SK-MEL-5 (cell line): ENCODE measurements at places on chromosomes 11 and 22. TPM values are rescaled to one million over a fixed set of nuclear protein-coding genes. Genes with fewer than 3 reads are reported as not detected.

- no peak for DNase-seq
Measured at GRCh38 chr11:64322925-64323260, 5.0 kb downstream of the PRDX5 start.

GRCh38 chr22:30392661-30393321 lies 4.0 kb upstream of the SEC14L2 start:
- DNase-seq, result no peak

DNA sequence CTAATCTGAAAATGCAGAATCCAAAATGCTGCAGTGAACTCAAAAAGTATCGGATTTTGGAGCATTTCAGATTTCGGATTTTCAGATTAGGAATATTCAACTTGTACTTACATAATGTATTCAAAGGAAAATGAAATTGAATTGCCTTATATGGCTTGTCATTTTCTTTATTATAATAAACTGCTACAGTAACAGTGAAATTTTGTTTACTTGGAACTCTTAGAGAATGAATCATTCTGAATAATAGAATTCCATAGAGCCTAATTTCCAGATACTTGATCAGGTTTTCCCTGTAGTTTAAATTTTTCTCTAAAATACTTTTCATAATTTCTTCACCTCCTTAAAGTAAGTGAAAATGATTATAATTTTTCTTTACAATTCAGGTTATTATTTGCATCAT lies 17.3 kb downstream of the TTC17 start:
- DNase-seq, result no peak

- DNase-seq, result no peak
Measured at GRCh38 chr11:130548491-130548833, 100.0 kb downstream of the ADAMTS15 start.

- DNase-seq, result no peak
Measured at GRCh38 chr11:7749456-7749855, 43.2 kb upstream of the OVCH2 start.

- no peak for DNase-seq
Measured at GRCh38 chr11:92967178-92967577, 2.3 kb upstream of the MTNR1B start.

- no peak for DNase-seq
Measured at GRCh38 chr11:134745456-134745855, 333.4 kb upstream of the B3GAT1 start.

- DNase-seq, result no peak
Measured at GRCh38 chr11:34609850-34610249, 11.0 kb upstream of the EHF start.

GRCh38 chr11:123577081-123577598 lies 77.3 kb downstream of the SCN3B start:
- DNase-seq, result peak; percentile 45

GRCh38 chr11:12981676-12982522 lies 27.2 kb upstream of the RASSF10 start:
- no peak for DNase-seq

- DNase-seq, result no peak
Measured at GRCh38 chr11:2821891-2822290, 63.7 kb downstream of the CDKN1C start.

DNA sequence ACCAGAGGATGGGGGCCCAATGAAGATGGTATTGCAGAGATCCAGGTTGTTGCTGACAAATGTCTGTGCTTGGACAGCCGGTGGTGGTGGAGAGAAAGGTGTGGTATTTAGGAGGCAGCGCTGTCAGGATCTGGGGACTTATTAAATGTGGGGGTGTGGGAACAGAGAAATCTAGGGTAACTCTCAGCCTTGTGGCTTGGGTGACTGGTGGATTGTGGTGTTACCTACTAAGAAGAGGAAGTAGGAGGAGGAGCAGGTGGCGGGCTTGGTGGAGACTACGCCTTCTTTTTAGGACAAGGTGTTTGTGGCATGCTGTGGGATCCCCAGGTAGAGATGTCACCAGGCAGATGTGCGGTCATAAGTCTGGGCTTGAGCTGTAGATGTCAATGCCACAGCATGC lies 144.0 kb downstream of the GRIK4 start:
- DNase-seq, result no peak

DNA sequence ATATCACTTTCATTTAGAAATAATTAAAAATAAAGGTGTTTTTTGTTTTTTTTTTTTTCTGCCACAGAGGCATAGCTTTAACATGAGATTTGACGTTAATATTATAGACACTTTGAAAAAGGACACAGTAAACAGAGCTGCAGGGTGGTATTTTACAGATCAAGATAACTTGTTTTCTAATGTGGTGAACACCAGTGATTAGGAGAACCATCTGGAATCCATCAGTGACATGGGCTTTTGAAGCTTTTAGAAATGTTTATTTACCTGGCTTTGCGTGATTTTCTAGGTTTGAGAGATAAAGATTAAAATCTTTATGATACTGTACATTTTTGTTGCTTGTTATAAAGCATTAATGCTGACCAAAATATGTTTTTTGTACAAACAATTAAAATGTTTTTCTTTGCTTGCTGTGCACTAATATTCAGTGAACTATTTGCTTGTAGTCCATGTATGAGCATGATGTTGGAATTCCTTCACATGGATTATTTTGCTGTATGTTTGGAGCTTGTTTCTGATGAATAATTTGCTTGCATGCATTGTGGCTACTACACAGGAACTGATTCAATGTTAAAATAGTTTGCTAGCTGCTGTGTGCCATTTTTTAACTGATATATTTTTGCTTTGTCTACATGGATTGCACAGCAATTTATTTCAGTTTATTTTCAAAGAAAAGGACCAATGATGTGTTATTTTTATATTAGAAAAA lies 352.1 kb upstream of the NARS2 start:
- no peak for DNase-seq

GRCh38 chr11:118918128-118918685 lies 7.5 kb downstream of the BCL9L start:
- peak; percentile 38 for DNase-seq

DNA sequence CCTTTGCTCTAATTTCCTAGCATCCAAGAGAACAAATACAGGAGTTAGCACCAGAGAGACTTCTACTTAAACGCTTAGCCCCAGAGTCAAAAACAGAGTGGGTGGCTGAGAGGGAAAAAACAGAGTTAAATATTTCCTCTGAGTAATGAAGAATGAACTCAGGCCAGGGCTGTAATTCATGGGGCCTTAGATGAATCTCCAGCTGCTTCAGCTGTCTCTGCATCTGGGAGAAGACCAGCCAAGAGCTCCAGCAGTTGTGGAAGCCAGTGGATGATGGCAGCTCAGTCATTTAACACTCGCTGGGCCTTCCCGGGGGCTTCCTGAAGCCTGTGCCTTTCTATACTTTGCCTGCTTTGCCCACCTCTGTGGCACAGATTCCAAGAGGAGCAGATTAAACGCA lies 5.7 kb upstream of the ADAMTS15 start:
- DNase-seq, result no peak

GRCh38 chr11:92436034-92436920 lies 211.7 kb downstream of the FAT3 start:
- DNase-seq, result no peak

DNA sequence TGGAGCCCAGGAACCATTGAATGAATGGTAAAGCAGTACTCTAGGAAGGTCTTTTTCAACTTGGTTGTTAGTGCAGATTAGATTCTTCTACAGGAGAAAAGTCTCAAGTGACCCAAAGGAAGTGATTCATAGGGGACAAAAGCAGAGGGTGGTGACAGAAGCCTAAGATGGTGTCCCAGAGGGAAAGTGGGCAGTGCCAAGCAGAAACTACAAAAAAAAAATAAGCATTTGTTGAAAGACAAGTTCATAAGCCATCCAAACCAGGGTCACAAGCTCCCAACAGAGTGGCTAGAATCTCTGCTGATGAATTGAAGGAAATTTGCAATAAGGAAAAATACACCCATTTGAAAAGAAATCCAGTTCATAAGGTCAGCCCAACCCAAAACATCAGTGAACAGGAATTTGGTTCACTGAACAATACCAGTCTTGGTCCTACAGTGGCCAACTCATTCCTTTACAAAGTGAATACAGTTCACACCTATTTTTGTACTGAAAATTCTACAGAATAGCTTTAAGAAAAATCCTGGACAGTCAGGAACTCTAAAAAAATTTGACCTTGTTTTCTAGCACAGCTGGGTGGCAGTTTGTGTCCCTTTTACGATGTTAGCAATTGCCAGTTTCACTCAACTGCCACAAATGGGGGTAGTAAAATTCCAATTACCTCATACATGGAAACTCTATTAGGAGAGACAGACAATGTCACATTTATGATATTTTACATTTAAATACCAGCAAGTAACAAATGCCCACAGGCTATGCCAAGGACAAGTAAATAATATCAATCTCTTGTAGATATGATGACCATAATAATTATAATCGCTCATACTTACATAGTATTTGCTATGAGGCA lies 21.6 kb upstream of the NUP160 start:
- DNase-seq, result no peak

- DNase-seq, result peak; percentile 62
Measured at GRCh38 chr11:94504689-94505293, 7.5 kb upstream of the C11orf97 start.

- DNase-seq, result peak; percentile 28
Measured at GRCh38 chr22:26086359-26086758, 82.9 kb upstream of the SEZ6L start.

DNA sequence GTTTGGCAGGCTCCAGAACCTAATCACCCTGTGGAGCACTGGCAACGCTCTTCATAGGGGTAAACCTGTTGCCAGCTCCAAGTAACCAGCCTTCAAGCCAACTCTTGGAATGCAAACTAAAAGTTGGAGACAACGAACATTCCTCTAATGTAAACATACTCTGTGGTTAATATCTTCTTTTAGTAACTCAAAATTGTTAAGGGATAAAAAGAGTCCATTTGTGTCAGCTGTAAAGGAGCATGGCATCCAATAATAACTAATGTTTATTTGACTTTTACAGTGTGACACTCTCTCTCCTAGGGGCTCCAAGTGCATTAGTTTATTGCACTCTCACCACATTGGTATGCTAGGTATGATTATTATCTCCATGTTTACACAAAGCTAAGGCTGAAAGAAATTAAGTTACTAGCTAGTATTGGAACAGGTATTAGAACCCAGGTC lies 31.0 kb upstream of the AMOTL1 start:
- no peak for DNase-seq

DNA sequence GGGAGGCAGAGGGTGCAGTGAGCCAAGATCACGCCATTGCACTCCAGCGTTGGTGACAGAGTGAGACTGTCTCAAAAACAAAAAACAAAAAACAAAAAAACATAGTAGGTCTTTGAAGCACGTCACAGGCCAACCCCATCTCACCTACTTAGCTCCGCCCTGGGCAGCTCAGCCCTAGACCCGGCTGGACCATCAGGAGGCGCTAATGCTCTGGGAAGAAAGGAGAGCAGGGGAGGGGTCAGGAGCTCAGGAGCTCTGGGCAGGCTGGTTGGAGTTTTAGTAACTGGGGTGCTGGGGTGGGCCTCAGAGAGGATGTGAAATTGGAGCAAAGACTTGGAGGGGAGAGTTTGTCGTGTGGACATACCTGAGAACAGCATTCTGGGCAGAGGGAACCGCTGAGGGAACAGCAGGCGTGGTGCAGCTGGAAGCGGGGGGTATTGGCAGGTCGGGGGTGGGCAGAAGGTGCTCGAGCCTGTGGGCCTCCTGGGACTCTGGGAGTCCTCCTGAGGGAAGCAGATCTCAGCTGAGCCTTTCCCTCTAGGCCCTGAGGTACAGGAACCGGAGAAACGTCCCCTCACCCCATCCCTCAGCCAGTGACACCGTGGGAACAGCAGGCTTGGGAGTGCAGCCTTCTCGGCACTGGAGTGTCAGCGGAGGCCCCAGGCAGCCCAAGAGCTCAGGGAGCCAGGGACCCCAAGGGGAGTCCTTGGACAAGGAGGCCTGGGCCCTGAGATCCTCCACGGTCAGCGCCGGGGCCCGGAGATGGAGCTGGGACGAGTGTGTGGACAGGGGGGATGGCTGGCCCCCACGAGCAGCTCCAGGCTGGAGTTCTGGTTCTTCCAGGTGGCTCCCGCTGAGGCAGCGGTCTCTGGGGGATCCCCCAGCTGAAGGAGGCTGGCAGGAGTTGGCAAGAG lies 2.2 kb upstream of the RPS6KA4 start:
- DNase-seq, result peak; percentile 84

DNA sequence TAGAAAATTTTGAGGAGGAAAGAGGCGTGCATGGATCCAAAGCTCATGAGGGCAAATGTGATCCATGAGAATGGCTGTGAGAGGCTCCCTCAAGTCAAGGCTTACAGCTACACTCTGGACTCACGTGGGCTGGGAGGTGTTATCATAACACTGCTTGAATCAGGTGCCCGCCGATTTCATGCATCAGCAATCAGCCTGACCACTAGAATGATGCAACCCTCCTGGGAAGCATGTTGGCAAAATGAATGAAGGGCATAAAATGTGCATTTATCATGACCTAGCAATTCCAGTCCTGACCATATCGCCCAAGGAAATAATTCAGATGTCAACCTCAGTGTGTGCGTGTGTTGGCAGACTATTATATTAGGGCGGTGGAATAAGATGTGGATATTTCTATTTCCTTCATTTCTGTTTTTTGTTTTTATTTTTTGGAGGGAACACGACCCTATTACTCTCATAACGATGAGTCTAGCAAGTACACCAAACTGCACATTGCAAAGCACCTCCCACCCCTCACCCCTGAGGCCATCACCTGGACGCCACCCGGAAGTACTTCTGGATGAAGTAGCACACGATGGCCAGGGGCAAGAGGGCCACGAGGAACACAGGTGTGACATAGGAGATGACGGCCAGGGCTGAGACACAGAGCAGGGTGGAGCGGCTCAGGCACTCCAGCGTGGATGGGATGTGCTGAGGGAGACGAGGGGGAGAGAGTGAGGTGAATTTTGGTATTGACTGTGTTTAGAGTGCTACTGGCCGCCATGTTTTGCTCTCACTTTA lies 15.7 kb upstream of the KCNJ11 start:
- DNase-seq, result peak; percentile 22

- no peak for DNase-seq
Measured at GRCh38 chr11:86243396-86243795, 1.2 kb upstream of the EED start.

DNA sequence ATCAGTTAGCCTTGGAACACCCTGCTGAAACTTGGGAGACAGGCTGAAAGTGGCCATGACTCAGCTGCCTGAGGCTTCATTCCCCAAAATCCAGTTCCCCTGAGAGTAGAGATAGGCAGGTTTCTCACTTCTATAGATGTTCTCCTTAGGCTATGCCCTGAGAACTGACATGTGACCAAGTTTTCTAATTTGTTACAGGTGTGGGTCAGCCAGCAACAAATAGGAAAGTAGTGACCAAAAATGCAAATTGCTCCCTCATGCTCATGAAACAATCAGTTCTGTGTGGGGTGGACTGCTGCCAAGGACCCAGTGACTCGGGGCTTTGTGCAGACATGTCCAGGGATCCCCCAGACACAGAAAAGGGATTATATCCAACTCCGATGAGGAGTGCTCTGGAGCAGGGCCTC lies 7.3 kb upstream of the CCDC15 start:
- DNase-seq, result peak; percentile 12

- DNase-seq, result no peak
Measured at GRCh38 chr11:37352485-37352884, 754.4 kb upstream of the RAG2 start.

The POU2AF2 gene
- not detected in 2 replicates for total RNA-seq

The DCHS1 gene
- total RNA-seq, result 0.11 and 0.19 TPM in 2 replicates

The XKR3 gene
- 1.9 and 2.8 TPM in 2 replicates for total RNA-seq

The RAB30 gene
- total RNA-seq, result 3.6 and 4.7 TPM in 2 replicates

The PELI3 gene
- total RNA-seq, result 7.4 and 8.1 TPM in 2 replicates

The POLR3H gene
- total RNA-seq, result 20.0 and 23.9 TPM in 2 replicates

The CCDC88B gene
- total RNA-seq, result 1.3 and 2.0 TPM in 2 replicates

The FAM111B gene
- total RNA-seq, result 6.8 and 7.2 TPM in 2 replicates

The C11orf91 gene
- total RNA-seq, result 0.29 TPM in 1 of 2 replicates, not detected in the other
